ENCODE measurements at places on chromosomes 5 and 9. TPM values are rescaled to one million over a fixed set of nuclear protein-coding genes. Genes with fewer than 3 reads are reported as not detected.

- no peak for DNase-seq
- H3K27ac ChIP-seq, result no peak overlapping the region
- H3K4me3 ChIP-seq, result no peak overlapping the region
- no peaks in the 10 kb centered on the region for H3K36me3 ChIP-seq
These were observed 6.8 kb downstream of the OBP2A start for GRCh38 chr9:135552698-135553171.

- H3K4me1 ChIP-seq, result no peaks in the 10 kb centered on the region
- H3K27me3 ChIP-seq, result no peaks in the 10 kb centered on the region
- no peaks in the 10 kb centered on the region for H3K36me3 ChIP-seq
These were observed 117.3 kb downstream of the TTLL11 start for GRCh38 chr9:121975801-121976277.

GRCh38 chr5:99004960-99005359 lies 76.2 kb upstream of the CHD1 start:
- no peak for DNase-seq
- H3K4me1 ChIP-seq, result peaks cover 4% of the 10 kb centered on the region
- H3K27me3 ChIP-seq, result no peaks in the 10 kb centered on the region
- no peak overlapping the region for H3K27ac ChIP-seq

GRCh38 chr9:98450496-98450895 lies 195.0 kb upstream of the TBC1D2 start:
- H3K4me1 ChIP-seq, result no peaks in the 10 kb centered on the region
- no peak for DNase-seq
- H3K27me3 ChIP-seq, result peaks cover 11% of the 10 kb centered on the region

- no peaks in the 10 kb centered on the region for H3K36me3 ChIP-seq
- no peaks in the 10 kb centered on the region for H3K4me1 ChIP-seq
- H3K4me3 ChIP-seq, result no peak overlapping the region
- H3K27ac ChIP-seq, result no peak overlapping the region
These were observed 20.3 kb downstream of the NCS1 start for GRCh38 chr9:130192382-130192999.

DNA sequence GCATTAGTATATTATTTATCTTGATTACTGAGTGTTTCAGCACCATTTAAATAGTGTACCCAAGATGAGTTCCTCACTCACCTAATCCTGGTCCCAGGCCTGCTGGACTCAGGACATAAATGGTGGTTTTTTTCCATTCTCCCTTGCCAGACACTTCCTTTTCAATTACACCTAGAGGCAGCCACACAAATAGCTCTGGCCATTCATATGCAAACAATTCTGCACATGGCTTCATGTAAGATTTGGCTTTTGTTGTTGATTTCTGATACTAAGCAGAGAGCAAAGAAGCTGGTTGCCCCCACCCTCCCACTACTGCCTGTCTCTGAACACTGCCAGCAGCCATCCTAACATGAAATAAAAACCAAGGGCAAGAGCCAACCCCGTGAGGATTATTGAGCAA lies 180.4 kb downstream of the SEMA5A start:
- peaks cover 23% of the 10 kb centered on the region for H3K4me1 ChIP-seq
- no peak overlapping the region for H3K27ac ChIP-seq
- no peaks in the 10 kb centered on the region for H3K36me3 ChIP-seq
- DNase-seq, result no peak
- H3K27me3 ChIP-seq, result no peaks in the 10 kb centered on the region
- H3K4me3 ChIP-seq, result no peak overlapping the region

GRCh38 chr9:13557746-13558145 lies 278.3 kb upstream of the MPDZ start:
- H3K27ac ChIP-seq, result no peak overlapping the region
- no peak for DNase-seq
- no peaks in the 10 kb centered on the region for H3K4me1 ChIP-seq
- no peaks in the 10 kb centered on the region for H3K36me3 ChIP-seq
- H3K27me3 ChIP-seq, result no peaks in the 10 kb centered on the region
- H3K4me3 ChIP-seq, result no peak overlapping the region

DNA sequence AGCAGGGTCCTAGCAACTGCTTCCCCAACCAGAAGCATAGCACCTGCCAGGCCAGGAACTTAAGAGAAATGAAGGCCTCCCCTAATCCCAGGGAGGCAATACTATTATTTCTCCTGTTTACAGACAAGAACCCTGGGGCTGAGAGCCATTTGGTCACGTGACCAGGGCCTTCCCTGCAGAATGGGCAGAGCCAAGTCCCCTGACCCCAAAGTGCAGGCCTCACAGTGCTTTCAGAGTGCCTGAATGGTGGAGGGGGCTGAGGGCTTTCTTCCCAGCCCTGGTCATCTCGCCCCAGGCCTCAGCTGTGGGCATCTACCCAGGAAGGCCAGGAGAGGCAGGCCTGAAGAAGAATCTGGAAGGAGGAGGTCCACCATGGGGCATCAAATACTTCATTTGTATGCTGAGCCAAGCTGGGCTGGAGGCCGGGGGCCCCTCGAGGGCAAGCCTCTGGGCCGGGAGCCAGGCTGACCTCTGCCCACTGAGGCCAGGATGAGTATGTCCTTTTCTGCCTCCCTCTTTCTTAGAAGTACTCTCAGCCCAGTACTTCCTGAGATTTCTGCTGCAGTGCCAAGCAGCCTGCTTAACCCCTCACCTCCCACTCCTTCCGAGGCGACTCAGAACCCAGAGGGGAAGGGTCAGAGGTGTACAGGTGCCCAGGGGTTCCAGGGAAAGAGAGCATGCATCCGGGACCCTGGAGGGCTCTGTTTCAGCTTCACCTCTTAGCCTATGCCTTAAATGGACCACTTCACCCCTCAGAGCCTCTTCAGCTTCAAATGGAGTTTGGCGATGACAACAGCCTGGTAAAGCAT lies 18.9 kb upstream of the DUSP1 start:
- no peaks in the 10 kb centered on the region for H3K4me1 ChIP-seq
- no peak overlapping the region for H3K4me3 ChIP-seq
- H3K27ac ChIP-seq, result no peak overlapping the region
- no peaks in the 10 kb centered on the region for H3K27me3 ChIP-seq
- H3K36me3 ChIP-seq, result no peaks in the 10 kb centered on the region

DNA sequence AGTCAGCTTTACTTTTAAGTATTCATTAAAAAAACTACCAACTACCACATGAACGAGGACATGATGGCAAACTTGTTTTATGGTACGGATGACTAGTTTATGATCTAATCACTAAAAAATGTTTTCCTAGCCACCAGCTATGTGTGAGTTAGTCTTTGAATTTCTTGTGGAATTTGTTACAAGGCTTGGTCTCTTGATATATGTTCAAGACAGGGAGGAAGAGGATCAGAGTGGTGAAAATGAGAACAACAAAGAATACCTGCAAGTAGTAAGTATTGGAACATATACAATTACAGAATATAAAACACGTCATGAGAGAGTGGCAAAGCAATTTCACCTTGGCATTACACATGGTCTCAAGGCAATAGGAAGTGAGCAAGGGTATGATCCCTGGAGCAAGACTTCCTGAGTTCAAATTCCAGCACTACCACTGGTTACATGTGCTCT lies 548.6 kb upstream of the TLE4 start:
- no peaks in the 10 kb centered on the region for H3K27me3 ChIP-seq
- H3K4me1 ChIP-seq, result no peaks in the 10 kb centered on the region
- H3K4me3 ChIP-seq, result no peak overlapping the region
- no peaks in the 10 kb centered on the region for H3K36me3 ChIP-seq

DNA sequence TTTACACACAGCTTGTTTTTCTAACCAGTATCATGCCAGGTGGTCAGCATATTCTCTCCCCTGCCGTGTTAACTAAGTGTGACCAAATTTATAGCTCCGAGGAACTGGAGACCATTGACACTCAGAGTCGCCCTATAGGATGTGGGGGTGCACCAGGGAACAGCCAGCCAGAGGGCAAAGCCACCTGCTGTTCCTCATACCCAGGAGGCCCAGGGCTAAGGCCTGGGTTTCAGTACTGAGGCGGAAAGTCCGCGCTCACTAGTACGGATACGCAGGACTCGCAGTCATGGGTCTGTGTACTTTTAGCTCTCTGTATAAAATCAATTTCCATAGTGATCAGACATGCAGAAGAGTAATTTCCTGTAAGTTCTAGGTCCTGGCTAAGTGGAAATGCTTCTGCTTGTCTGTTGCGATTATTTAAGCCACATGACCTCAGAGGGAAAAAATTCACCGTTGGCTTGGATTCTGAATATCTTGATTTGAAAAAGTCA lies 247.0 kb downstream of the AOPEP start:
- no peak for DNase-seq
- H3K4me1 ChIP-seq, result no peaks in the 10 kb centered on the region
- H3K4me3 ChIP-seq, result no peak overlapping the region
- no peaks in the 10 kb centered on the region for H3K36me3 ChIP-seq

- no peaks in the 10 kb centered on the region for H3K27me3 ChIP-seq
- no peak for DNase-seq
- H3K36me3 ChIP-seq, result no peaks in the 10 kb centered on the region
- H3K4me1 ChIP-seq, result peaks cover 2% of the 10 kb centered on the region
- no peak overlapping the region for H3K27ac ChIP-seq
These were observed 386.0 kb downstream of the SPOCK1 start for GRCh38 chr5:137113161-137113560.

GRCh38 chr9:35277628-35278359 lies 116.0 kb downstream of the UNC13B start:
- no peaks in the 10 kb centered on the region for H3K36me3 ChIP-seq
- no peak overlapping the region for H3K27ac ChIP-seq
- H3K4me1 ChIP-seq, result peaks cover 10% of the 10 kb centered on the region
- peaks cover 10% of the 10 kb centered on the region for H3K27me3 ChIP-seq

DNA sequence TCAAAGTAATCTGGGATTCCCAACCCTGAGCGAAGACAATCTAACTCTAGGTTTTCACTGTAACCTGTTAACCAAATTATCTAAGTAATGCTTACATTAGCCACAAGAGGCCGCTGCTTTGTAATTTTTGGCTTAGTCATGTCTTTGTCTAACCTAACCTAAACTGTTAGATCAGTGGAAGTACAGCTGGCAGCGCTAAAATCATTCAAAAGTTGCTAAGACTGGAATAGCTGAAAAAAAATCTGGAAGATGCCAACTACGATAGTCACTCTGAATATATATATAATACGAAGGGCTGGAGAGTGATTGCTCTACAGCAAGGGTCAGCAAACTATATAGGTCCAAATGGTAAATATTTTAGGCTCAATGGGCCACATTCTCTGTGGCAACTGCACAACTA lies 60.2 kb downstream of the FBXO38 start:
- H3K27me3 ChIP-seq, result no peaks in the 10 kb centered on the region
- H3K36me3 ChIP-seq, result peaks cover 28% of the 10 kb centered on the region
- no peak overlapping the region for H3K27ac ChIP-seq
- DNase-seq, result peak; percentile 32
- H3K4me1 ChIP-seq, result no peaks in the 10 kb centered on the region
- no peak overlapping the region for H3K4me3 ChIP-seq

DNA sequence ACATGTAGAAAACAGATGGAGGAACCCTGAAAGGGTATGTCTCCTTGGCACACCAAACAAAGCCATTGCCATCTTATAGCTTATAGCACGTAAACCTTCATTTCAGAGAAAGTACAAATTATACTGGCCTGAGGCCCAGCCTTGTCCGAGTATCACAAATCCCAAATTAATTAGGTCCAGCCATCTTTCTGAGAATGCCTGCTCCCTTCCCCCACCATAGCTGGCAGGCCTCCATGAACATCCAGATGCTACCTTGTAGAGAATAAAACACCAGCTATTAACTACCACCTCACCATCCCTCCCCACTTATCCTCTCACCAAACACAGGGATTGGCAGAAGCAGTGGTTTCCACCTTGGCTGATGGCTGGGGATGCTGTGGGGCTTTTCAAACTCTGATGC lies 224.0 kb downstream of the SPOCK1 start:
- H3K36me3 ChIP-seq, result no peaks in the 10 kb centered on the region
- H3K4me3 ChIP-seq, result no peak overlapping the region
- DNase-seq, result no peak

- H3K4me3 ChIP-seq, result no peak overlapping the region
- H3K27ac ChIP-seq, result no peak overlapping the region
- no peak for DNase-seq
- H3K27me3 ChIP-seq, result peaks cover 21% of the 10 kb centered on the region
These were observed 28.3 kb upstream of the PTGS1 start for GRCh38 chr9:122342323-122343050.

GRCh38 chr9:69115621-69116020 lies 58.5 kb upstream of the TJP2 start:
- DNase-seq, result no peak
- peaks cover 5% of the 10 kb centered on the region for H3K4me1 ChIP-seq
- no peak overlapping the region for H3K4me3 ChIP-seq
- no peaks in the 10 kb centered on the region for H3K27me3 ChIP-seq
- no peaks in the 10 kb centered on the region for H3K36me3 ChIP-seq

DNA sequence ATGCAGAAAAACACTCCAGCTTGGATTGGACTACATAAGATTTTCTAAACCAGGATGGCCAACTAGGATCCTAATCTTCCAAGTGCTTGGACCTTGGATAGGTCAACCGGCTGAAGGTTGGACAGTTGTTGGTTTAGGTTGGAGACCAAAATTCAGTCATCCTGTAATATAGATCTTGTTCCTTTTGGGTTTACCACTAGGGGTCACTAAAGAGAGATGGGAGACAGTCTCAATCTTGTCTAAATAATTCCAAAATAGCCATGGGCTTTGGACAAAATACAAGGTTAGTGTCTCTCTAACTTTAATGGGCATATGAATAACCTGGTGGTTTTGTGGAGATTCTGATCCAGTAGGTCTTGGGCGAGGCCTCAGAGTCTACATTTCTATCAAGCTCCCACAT lies 148.7 kb upstream of the ERCC6L2 start:
- H3K27me3 ChIP-seq, result peaks cover 27% of the 10 kb centered on the region
- H3K27ac ChIP-seq, result no peak overlapping the region
- H3K36me3 ChIP-seq, result peaks cover 17% of the 10 kb centered on the region
- peaks cover 31% of the 10 kb centered on the region for H3K4me1 ChIP-seq
- DNase-seq, result no peak
- H3K4me3 ChIP-seq, result no peak overlapping the region

DNA sequence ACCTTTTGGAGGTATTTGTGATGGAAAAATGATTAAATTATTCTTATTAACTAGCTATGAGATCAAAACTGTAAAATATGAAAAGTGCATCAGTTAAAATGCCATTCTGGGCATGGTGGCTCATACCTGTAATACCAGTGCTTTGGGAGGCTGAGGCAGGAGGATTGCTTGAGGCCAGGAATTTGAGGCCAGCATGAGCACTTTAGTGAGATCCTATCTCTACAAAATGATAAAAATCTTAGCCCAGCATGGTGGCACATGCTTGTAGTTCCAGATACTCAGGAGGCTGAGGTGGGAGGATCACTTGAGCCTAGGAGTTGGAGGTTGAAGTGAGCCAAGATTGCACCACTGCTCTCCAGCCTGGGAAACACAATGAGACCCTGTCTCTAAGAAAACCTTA lies 252.5 kb upstream of the SEMA6A start:
- H3K27ac ChIP-seq, result no peak overlapping the region
- no peak for DNase-seq
- no peak overlapping the region for H3K4me3 ChIP-seq
- no peaks in the 10 kb centered on the region for H3K36me3 ChIP-seq
- no peaks in the 10 kb centered on the region for H3K27me3 ChIP-seq

- no peak for DNase-seq
- no peaks in the 10 kb centered on the region for H3K27me3 ChIP-seq
These were observed 35.4 kb downstream of the PRKACG start for GRCh38 chr9:68978501-68978900.

The DBH gene
- not detected for total RNA-seq

The CARD6 gene
- 4.4 TPM for total RNA-seq

The PPP3R2 gene
- total RNA-seq, result not detected

The CYFIP2 gene
- 337 TPM for total RNA-seq

The MED10 gene
- total RNA-seq, result 50.1 TPM

The DMRT3 gene
- total RNA-seq, result not detected

The BTNL3 gene
- not detected for total RNA-seq

The HTR4 gene
- total RNA-seq, result not detected

The FAM221B gene
- total RNA-seq, result not detected

The OTULINL gene
- 34.6 TPM for total RNA-seq

The EDIL3 gene
- not detected for total RNA-seq
